ENCODE measurements at places on chromosomes 12 and 14.

DNA sequence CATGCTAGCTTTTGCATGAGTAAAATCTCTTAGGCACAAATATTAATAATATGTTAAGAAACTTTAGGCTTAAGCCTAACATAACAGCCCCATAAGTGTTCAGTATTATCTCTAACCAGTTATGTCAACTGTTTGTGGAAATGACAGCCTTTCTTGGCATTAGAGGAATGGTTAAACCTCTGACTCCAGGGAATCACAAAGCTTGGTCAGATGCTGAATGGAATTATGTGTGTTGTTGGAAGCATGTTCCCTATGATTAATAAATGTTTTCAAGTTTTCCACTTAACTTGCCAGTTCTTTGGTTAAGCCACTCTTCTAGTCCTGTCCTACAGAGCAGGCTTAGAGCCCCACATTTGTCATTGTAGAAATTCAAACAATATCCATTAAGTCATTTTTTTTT lies 17.0 kb downstream of the PSEN1 start:
- no peak for DNase-seq

DNA sequence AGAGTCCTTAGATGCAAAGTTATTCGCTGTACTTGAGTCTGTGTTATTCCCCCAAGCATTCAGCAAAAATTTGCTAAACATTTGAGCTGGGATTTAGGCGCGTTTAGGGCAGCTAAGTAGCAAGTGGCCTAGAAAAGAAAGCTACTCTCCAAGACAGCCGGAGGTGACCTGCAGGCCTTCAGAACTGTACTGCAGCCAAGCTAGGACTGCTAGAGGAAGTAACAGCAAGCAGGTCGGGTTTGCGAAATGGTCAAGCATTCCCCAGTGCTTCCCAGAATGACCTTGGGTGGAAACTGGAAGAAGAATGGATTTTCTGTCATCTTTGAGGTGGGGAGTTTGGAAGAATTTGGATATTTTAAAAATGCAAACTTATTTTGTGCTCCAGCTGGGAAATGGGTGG lies 287.5 kb downstream of the FOXN3 start:
- no peak for DNase-seq

GRCh38 chr14:22483863-22484593 lies 105.0 kb downstream of the DAD1 start:
- DNase-seq = no peak

GRCh38 chr12:1740161-1740948 lies 49.5 kb downstream of the ADIPOR2 start:
- DNase-seq = no peak

- no peak for DNase-seq
These were observed 240 bp downstream of the BTG1 start for GRCh38 chr12:92145481-92145730.

DNA sequence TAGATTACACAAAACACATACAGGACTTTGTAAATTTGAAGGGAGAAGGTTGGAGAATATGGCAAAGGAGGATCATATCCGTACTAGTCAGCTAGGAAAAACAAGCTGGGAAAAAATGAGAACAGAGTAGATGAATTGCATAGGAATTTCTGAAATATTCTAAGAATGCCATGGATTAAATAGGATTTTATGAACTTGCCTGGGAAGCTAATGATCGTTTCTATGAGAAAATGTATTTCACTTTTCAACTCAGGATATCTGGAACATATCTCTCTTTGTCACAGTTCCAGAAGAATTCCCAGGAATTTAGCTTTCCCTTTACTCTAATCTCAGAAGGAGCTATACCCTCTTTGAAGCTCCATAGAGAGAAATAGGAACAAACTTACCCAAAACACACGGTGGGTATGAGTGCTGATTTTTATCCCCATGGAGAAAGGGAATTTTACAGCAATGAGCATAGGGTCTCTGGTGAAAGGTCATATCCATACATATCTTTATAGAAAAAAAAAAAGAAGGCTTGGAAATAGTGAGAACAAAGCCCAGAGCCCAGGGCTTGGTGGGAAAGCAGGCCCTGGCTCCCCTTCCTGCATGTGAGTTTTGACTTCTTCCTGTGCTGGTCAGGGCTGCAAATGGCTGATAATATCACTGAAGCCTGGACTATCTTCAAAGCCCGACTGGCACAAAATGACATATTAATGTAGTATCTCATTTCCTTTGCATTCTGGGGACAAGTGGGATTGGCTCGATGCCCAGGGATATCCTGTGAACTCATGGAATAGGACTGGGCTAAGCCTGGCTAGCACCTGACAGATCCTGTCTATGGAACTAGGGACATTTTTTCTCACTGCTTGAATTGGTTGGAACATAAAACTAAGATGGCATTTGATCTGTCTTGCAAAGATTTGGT lies 136.3 kb downstream of the AEBP2 start:
- no peak for DNase-seq

DNA sequence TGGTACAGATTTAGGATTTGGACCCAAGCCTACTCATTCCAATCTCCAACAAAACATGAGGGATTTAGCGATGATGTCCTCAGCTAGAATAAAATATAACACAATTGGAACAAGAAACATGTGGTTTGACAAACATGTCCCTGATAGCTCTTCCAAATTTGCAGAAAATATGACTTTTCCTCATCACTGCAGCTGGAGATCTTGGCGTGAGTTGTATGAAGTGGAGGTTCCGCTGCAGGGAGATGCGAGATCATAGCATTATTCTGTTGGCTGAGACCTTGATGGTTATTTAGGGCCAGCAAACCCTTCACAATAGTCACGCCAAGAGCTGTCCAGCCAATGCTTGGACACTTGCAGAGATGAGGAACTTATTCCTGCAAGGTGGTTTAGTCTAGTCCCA lies 413.4 kb upstream of the TBX3 start:
- no peak for DNase-seq

- no peak for DNase-seq
These were observed 30.5 kb downstream of the FZD10 start for GRCh38 chr12:130192642-130193345.

DNA sequence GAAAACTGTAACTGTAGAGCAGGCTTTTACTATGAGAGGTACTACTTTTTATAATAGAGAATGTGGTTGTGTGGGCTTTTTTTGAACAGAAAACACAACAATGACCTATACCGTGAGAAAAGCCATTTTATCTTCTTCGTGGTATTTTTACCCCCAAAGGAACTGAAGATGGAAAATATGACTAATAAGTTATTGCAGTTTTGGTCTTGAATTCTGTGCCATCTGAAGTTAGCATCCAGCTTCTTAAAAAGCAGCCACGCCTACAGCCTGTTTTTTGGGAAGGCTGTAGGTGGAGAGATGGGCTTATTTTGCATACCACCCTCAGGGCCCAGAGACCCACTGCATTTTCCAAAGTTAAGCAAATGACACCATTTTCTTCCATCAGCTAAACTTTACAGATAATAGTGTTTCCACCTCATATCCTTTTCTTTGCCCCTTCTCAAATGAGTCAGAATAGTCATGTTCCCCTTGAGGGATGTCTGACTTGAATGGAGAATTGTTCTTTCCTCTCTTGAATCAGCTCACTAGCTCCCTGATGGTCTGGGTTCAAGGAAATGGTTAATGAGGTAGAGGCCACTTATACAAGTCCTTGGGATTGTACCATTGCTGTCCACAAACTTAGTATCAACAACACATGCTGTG lies 53.0 kb downstream of the TBC1D30 start:
- DNase-seq = no peak

- peak; percentile 14 for DNase-seq
These were observed 27.7 kb downstream of the CLMN start for GRCh38 chr14:95291859-95292542.

- DNase-seq = peak; percentile 80
These were observed 9.7 kb upstream of the ANKLE2 start for GRCh38 chr12:132771126-132771838.

GRCh38 chr14:51305751-51306150 lies 65.7 kb downstream of the TMX1 start:
- DNase-seq = no peak

DNA sequence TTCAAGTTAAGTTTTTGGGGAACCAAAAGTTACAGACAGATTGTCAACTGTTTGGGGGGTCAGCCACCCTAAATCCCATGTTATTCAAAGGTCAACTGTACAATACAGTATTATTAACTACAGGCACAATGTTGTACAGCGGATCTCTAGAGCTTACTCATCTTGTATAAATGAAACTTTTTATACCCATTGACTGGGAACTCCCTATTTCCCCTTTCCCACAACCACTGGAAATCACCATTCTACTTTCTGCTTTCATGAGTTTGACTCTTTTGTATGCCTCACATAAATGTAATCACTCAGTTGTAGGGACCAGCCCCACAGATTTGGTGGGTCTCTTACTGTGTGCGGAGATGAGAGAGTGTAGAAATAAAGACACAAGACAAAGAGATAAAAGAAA lies 57.8 kb downstream of the SLCO1B3 start:
- no peak for DNase-seq

DNA sequence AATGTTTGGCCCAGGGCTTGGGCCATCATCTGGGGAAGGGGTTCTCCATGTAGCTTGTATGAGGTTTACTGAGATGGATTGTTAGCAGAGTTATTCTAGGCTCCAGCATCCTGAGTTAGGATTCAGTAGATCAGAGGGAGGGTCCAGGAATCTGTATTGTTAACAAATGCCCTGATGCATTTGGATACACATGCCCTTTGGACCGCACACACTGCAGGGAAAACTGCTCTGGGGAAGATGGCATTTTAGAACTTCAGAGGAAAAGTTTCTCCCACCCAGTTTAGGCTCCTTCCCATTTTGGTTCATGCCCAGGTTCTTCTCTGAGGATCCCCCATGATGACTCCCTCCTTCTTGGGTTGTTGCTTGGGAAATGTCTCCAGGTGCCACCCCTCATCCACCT lies 193.3 kb downstream of the KTN1 start:
- DNase-seq = no peak

- DNase-seq = no peak
These were observed 160.8 kb upstream of the PRICKLE1 start for GRCh38 chr12:42750356-42750755.

DNA sequence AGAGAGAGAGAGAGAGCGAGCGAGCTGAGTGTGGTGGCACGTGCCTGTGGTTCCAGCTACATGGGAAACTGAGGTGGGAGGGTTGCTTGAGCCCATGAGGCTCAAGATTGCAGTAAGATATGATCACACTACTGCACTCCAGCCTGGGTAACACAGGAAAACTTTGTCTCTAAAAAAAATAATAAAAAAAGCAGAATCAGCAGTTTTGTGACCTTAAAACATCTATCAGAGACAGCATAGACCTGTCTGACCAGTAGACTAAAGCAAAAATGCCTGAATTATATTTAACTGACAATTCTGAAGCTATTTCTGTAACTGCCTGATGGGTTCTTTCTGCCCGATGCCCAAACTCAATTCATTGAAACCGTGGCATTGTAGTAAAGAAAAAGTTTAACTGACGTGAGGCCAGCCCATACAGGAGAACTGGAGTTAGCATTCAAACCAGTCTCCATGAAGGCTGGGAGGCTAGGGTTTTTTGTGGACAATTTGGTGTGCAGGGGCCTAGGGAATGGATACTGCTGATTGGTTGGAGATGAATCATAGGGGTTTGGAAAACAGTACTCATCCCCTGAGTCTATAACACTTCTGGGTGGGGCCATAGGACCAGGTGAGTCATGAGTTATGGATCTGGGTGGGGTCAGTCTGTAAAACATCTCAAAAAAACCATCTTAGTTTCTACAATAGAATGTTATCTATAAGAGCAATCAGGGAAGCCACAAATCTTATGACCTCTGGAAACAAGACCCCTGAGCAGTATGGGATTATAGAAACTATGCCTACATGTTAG lies 8.0 kb upstream of the RASSF8 start:
- DNase-seq = no peak

- no peak for DNase-seq
These were observed 13.9 kb downstream of the ADGRD1 start for GRCh38 chr12:130967636-130968035.

DNA sequence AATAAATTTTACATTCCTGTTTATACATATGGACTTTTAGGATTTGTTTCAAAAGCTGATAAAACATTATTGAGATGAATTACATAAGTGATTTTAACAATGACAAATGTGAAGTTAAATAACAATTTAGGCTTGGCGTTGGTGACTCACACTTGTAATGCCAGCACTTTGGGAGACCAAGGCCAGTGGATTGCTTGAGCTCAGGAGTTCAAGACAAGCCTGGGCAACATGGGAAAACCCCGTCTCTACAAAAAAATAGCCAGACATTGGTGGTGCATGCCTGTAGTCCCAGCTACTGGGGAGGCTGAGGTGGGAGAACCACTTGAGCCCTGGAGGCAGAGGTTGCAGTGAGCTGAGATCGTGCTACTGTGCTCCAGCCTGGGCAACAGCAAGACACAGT lies 7.4 kb downstream of the ACOT2 start:
- no peak for DNase-seq

DNA sequence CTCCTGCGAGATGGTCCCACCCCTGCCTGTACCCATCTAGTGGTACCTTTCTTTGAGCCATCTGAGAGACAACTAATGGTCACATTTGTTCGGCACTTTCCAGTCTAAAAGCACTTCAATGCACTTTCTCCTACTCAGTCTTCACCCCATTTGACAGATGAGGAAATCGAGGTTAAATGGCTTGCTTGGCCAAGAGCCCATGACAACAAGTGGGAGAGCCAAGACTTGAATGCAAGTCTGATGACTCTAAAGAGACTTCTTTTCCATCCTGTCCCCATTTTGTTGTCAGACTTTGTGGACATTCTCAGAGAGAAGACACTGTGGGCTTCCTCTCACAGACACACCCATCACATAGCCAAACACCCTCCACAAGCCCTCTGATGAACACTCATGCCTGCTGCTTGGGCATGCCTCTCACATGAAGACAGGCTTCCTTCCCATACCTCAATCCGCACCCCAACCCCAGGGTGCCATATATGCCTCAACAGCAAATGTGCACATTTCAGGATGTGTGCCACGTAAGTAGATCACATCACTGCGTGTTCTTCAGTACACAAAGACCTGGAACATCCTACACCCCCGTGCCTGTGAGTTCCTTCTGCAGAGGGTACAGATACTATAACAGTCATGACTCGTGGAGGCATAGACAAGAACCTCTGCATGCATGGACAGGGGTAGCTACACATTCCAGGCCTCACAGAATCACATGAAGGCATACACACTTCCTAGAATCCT lies 805 bp downstream of the MYH7 start:
- DNase-seq = no peak

GRCh38 chr12:127284021-127284420 lies 982.9 kb upstream of the TMEM132C start:
- no peak for DNase-seq

DNA sequence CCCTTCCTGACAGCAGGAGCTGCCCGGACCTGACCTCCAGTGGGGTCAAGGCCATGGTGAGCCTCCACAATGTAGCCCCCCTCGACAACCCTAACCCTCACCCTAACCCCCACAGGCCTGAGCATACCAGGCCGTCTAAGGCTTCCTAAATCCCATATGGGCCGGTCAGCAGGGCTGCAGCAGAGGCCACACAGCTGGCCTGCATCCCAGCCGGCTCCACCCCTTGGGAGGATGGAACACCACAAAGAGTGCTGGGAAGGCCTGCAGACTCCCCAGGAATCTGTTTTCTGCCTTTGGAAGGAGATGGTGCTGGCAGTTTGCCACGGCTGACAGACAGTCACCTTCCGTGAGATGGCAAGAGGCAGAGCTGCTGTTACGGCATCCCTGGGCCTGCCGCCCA lies 2.8 kb downstream of the TMEM179 start:
- no peak for DNase-seq

- peak; percentile 53 for DNase-seq
These were observed 41.7 kb downstream of the SUSD6 start for GRCh38 chr14:69652942-69653684.

- DNase-seq = no peak
These were observed 70.7 kb upstream of the PSMA6 start for GRCh38 chr14:35221462-35221861.

Measured in naive B cell (primary cell).